Colonic mucosa (tissue), 4 donors: ENCODE measurements at places on chromosomes 7 and 10. TPM values are rescaled to one million over a fixed set of nuclear protein-coding genes. Genes with fewer than 3 reads are reported as not detected.

UCN3 gene
- 4.0 TPM for total RNA-seq

GALNT17 gene
- 0.37 TPM for total RNA-seq

PNLIPRP2 gene
- 9.1 TPM for total RNA-seq

SPDYE2 gene
- total RNA-seq = not detected

MMP21 gene
- total RNA-seq = not detected
